SK-N-SH (cell line): ENCODE measurements at places on chromosomes 7 and 10.

- no peak for DNase-seq
Measured at GRCh38 chr7:116753130-116753529, 81.1 kb downstream of the MET start.

GRCh38 chr7:21947056-21947455 lies 1.4 kb upstream of the CDCA7L start:
- DNase-seq, result no peak

- DNase-seq, result no peak
Measured at GRCh38 chr10:11097686-11098085, 80.0 kb downstream of the CELF2 start.

DNA sequence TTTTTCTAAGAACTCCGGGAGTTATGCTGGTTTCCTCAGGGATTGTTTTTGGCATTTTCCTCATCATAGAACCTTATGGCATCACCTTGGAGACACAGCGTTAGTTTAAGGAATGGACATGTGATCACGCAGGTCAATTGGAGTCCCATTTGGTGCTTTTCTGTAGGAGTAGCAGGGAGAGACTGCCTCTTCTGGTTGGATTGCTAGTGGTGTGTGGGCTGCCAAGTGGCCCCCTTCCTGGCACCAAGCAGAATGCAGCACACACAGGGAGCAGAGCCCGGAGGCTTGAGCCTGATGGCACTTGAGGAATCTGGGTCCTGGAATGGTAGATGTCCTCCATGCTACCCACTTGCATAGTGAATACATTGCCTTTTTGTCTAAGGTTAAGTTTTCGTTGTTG lies 57.9 kb downstream of the SDK1 start:
- no peak for DNase-seq

GRCh38 chr10:117135480-117136140 lies 2.5 kb downstream of the VAX1 start:
- no peak for DNase-seq

DNA sequence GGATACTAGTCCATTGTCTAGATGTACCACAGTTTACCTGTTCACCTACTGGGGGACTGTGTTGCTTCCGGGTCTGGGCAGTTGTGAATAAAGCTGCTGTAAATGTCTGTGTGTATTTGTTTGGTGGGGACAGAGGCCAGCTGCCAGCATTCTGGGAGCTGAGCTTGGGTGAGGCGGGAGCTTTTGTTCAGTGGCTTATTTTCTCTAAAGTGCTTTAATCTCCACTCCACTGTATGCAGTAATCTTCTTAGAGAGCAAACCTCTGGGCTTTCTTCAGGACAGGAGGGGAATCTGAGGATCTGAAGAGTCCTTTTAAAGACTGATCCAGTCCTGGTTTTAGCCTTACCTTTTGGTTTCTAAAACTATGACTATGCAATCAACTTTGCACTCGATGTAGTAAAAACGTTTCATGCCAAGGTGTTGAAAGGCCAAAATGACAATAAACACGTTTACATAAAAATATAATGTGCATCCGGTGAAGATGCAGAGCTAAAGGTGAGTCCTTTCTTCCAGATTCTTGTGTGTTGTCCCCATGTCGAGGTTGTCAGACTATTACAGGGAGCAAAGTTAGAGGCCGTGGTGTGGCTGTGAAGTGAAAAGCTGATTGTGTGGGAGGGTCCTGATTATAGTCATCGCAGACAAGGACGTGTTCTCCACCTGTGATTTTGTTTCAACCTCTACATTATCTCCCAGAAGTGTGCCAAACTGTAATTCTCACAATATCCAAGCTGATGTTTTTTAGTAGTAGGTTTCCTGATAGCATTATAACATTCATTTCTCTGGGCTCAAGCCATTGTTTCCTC lies 279.8 kb downstream of the CAMK1D start:
- no peak for DNase-seq

DNA sequence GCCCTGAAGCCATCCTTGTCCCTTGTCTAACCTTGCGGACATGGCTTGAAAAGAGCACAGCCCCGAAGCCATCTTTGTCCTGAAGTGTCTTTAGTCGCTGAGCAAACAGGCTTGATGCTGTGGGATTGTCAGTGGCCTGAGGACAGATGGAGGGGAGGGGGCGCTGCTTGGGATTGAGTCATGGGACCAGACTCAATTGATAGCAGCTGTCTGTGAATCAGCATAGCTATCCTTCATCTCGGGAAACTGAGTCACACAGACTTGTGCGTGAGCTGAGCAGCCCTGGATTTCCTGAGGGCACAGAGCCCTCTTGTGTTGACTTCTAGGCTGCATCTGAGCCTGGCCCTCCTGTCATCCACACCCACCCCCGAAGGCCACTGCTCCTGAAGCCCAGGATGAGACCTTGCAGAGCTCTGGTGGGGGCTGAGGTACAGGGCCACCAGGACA lies 14.4 kb downstream of the MYO1G start:
- DNase-seq, result peak; percentile 71

DNA sequence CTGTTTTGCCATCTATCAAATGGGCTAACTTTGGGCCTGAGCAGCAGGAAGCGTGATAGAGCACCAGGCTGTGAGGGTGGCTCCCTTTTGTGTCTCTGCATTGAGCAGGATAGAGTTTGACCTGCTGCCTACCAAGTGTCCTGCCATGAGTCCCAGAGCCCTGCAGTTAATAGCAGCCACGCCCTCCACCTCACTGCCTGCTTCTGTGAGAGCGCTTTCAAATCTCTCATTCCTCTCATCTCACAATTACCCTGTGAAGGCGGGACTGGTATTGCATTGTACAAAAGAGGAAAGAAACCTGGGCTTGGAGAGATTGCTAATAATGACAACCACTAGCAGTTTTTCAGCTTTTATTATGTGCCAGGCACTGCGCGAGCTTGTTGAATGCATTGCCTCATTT lies 39.9 kb downstream of the UNC5B start:
- no peak for DNase-seq

DNA sequence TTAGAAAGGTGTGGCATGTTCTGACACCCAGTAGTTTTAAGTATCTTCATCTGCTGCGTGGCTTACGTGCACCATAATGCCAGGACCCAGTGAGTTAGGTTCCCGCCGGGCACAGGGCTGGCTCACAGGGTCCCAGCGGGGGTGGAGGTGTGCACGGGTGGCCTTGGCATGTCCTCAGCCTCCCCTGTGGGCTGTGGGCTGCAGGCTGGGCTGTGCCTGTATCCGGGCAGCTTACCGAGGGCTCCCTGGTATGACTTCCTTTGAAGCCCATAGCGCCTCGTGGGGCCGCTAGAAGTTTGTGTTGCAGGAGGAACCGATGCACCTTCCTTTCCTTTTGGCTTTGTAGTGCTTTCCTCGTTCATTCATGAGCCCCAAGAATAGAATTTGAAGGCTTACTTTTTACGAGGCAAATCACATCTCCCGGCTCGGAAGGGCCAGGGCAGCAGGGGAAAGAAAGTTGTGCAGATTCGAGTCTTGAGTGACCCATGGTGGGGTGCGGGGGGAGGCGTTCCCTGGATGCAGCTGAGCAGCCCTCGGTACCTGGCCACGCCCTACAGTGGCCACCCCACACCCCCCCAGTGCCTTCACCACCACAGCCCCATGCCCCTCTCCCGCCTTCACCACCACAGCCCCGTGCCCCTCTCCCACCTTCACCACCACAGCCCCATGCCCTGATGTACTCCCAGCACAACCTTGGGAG lies 113.2 kb downstream of the WDR37 start:
- DNase-seq, result no peak

- DNase-seq, result no peak
Measured at GRCh38 chr10:50563906-50564305, 59.9 kb downstream of the SGMS1 start.

GRCh38 chr10:3567291-3567963 lies 217.6 kb downstream of the KLF6 start:
- DNase-seq, result no peak

DNA sequence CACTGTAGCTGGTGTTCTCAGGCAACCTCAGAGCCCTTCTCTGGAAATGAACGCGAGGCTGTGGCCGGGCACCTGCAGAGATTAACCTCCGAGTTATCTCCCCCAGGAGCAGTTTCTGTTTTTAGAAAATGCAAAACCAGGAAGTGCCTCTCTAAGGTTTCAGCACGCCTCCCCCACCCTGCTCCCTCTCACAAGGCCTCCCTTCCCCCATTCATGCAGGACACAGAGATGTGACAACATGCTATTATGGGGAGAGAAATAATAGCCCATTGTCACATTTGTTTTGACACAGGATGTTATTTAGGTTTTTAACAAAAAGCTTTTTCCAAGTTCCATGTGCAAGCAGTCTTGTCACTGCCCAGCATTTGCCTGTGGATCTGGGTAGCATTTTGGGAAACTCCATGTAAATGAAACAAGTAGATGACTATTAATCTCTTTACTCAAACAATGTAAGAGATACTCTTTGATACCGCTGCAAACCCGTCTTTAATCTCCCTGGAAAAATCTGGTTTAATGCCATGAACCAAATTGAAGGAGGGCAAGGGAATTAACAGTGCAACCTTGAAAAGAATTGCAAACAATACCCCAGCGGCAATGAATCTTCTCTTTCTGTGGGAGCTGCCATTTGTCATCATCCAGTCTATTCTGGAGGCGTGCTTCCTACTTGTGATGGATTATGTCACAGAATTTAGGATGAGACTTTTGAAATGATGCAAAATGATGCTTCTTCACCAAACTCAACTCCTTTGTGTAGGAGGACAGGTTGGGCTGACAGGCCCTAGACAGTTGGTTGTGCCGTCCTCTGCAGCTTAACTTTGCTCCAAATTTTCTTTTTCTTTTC lies 86.5 kb upstream of the NMT2 start:
- DNase-seq, result no peak

DNA sequence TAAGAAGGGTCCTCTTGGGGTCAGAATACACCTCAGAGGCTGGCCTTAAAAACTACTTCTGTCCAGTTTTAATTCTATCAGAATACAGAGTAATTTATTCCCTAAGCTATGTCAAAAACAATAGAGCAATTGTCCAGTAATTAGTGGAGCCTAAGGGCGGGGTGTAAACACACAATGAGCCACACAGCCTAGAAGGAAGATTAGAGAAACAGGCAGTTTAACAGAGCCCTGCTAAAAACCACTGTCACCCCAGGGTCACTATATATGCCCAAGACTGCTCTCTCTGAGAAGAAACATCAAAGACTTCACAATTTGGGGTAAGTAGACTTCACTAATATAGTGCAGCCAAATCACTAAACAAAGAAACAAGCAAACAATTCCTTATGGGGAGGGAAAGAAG lies 27.2 kb upstream of the WNT2 start:
- DNase-seq, result no peak

GRCh38 chr7:26657686-26658388 lies 206.6 kb downstream of the SKAP2 start:
- no peak for DNase-seq

DNA sequence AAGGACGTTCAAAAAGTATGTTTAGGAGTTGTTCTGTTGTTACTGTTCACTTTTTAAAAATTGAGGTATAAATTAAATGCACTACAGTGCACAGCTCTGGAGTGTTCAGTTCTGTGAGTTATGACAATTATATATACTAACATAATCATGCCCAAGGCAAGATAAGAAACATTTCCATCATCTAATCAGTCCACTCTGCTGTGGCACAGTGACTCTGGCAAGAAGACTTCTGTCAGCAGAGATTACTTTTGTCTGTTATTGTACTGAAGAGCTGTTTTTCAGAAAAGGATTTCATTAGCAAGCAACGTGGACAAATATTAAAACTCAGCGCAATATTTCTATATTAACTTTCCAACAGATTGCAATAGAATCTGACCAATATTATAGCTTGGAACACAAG lies 32.0 kb downstream of the ICA1 start:
- DNase-seq, result peak; percentile 43

DNA sequence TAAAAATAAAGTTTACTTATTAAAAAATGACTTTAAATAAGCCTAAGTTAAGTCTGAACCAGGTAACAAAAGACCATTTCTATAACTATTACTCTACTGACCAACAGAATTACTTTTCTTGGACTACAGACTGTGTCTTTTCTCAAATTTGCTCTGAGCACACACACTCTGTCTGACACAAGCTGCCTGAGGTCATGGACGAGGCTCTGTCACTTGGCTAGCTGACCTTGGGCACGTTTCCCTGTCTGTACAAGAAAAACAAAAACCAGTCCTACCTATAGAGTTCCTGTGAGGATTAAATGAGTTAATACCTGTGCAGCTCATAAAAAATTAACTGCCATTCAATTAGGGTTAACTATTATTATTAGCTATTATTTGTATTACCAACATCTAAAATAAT lies 22.9 kb downstream of the ATE1 start:
- no peak for DNase-seq

DNA sequence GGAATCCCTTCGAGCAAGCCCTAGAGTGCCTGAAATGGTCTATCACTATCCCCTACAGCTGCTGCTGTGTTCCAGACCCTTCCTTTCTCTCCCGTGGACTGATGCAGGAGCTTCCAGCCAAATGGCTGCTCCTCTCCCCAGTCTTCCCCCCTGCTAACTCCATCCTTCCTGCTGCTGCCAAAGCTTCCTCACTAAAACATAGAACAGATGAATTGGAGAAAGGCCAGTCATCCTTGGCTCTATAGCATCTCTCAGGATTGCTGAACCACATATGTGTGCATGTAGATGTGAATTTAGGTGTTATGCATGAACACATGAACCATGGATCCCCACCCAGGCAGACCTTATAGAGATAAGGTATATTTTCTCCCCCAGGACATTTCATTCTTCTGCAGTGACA lies 60.7 kb downstream of the GPR26 start:
- no peak for DNase-seq

DNA sequence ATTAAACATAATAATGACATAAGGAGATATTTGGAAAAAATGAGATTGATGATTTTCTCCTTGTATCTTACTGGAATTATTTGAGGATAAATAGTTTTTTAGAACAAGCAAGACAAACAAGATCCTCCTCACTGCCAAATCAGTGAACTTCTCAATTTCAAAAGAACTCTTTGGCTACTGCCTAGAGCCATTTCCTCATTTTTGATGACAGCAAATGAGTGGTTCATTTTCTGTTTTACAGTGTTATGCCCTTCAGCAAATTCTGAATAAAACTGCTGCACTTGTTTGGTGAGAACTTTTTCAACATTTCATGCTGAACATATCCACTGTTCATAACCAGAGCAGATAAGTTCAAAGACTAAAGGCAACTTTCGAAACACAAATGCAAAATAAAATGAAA lies 42.5 kb upstream of the AHR start:
- DNase-seq, result no peak

DNA sequence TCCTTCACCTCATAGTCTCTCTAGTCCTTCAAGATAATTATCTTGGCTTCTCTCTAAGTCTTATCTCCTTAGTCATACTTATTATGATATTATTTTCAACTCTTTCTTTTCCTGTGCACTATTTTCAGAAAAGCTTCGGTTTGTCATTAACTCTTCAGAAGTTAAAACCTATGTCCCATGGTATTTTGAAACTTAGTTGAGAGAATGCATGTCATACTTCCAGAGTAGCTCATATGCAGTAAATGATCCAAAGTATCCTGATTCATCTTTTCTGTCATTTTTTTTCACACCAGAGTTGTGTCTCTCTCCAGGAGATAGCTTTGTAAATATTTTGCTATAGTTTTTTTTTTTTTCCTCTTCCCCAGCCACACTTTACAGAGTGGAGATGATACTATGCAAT lies 1008.6 kb downstream of the NRG3 start:
- DNase-seq, result no peak

GRCh38 chr10:91591797-91592174 lies 41.1 kb downstream of the PPP1R3C start:
- DNase-seq, result no peak
